ENCODE measurements at places on chromosomes 3 and 15.

- no peak for DNase-seq
Measured at GRCh38 chr15:57033715-57034439, 115.4 kb downstream of the TCF12 start.

- DNase-seq: no peak
Measured at GRCh38 chr3:13845806-13846205, 34.1 kb downstream of the WNT7A start.

GRCh38 chr3:11915621-11916424, 69.1 kb upstream of the TAMM41 start:
- DNase-seq: no peak

- no peak for DNase-seq
Measured at GRCh38 chr15:39135989-39136388, 444.9 kb upstream of the THBS1 start.

GRCh38 chr15:83561661-83562060, 92.3 kb upstream of the ADAMTSL3 start:
- no peak for DNase-seq

GRCh38 chr15:91970142-91970541, 116.6 kb downstream of the SLCO3A1 start:
- no peak for DNase-seq

DNA sequence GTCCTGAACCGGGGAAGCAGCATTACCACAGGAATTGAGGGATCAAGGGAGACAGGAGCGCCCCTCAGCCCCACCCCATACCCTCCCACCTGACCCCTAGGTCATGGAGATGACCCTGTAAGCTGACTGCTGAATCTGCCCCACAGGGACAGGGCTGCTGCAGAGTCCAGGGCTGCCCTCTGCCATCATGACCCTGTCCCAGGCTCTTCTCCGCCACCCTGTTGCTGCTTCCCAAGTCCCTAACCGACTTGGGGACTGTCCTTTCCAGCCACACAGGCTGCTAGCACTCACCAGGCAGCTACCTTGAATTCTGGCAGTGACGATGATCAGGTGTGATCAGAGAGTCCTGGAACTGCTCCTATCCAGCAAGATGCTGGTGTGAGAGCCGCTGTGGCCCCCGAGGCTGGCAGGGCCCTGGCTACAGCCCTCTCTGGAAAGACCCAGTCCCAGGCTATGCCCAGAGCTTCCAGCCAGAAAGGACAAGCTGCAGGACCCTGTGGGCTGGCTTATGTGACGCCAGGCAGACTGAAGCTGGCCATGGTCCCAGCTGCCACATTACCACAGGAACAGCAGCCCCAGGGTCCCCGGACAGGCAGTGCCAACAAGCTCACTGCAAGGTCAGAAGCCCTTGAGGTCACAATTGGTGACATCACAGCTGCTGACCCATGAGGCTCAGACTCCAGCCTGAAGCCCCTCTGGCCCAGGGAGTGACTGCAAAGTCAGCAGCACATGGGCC, at the start of gene C3orf22:
Gene C3orf22 (minus strand): TSS at position 597 of the 736 bp plus-strand sequence. CDS start 5,542 bp downstream, outside the sequence.
- DNase-seq: no peak

- no peak for DNase-seq
Measured at GRCh38 chr3:126483321-126483761, 7.7 kb upstream of the ZXDC start.

DNA sequence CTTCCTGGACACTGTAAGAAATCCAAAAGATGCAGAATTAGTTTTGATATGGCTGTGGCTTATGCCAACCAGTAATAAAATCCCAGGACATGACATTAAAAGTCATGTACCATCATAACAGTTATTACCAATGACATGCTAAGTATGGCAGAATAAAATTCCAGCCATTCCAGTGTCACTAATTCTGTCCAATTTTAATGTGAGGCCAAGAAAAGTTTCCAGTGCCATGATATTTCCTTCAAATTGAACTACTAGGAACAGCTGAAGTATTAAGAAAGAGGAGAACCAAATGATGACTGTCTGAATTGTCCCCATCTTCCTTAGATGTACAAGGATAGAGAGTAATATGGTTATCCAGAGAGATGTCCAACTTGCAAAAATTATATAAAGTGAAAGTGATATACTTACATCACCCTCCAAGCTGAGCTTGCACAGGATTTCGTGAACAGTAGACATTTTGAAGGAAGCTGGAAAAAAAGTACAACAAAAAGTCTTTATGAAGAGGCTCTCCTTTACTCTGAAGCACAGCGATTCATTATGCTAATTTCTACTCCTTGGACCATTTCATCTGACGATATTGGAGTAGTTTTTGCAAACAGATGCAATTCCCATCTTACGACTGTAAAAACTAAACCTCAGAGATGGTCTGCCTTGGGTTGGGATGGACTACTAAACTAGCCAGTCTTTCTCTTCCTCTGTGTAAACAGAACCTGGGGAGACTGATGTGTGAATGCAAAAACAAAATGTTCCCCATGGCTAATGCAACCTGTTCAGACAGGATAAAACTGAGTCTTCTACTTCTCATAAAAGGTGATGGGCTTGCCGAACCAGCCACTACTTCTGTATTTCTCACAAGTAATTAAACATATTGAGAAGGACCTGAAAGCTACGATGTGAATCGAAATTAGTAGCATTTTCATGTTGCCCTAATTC, 11.9 kb downstream of the ANXA2 start:
- no peak for DNase-seq

DNA sequence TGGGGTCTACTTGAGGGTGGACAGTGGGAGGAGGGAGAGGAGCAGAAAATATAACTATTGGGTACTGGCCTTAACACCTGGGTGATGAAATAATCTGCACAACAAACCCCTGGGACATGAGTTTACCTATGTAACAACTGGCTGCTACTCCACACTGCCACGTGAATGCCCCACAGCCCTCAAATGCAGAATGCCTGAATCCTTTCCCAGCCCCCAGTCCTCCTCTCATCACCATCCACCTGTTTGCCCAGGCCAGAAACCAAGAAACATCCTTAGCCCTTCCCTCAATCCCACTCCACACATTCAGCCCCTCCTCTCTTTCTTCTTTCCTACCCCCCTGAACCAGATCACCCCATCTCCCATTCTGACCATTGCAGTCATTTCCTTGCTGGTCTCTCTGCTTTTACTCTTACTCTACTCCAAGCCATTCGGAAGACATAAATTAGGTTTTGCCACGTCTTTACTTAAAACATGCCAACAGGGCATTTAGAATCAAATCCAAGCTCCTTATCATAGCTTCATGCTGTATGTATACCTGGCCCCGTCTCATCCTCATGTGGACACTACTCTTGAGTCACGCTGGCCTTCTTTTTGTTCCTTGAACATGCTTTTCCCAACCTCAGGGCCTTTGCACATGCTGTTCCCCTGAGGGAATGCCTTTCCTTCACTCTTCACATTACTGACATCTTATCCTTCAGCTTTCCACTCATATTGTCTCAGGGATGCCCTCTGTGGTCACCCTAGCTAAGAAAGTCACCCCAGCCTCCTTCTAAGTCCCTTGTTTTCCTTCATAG, 137.5 kb upstream of the ABHD17C start:
- no peak for DNase-seq

Measured in left renal cortex interstitium (tissue), 4 donors.